ENCODE measurements at places on chromosomes 7 and 10.

GRCh38 chr7:67550801-67551436, 554.3 kb downstream of the TYW1 start:
- DNase-seq = no peak

DNA sequence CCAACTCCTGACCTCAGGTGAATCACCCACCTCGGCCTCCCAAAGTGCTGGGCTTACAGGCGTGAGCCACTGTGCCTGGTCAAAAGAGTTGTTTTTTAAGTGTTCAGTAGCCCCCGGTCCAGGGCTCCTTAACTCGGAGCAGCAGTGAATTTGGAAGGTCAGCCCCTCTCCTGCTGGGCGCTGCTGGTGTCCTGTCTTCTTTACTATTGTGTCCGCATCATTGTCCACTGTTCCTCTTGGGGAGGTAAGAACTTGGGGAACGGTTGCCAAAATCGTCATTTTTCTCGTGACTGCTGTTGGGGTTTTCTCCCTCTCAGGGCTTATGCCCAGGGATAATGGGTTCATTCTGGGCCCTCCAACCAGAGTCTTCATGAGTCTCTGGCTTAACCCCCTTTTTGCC, 46.7 kb downstream of the CAMK1D start:
- DNase-seq = no peak

GRCh38 chr7:129728875-129729467, 117.5 kb downstream of the NRF1 start:
- no peak for DNase-seq

DNA sequence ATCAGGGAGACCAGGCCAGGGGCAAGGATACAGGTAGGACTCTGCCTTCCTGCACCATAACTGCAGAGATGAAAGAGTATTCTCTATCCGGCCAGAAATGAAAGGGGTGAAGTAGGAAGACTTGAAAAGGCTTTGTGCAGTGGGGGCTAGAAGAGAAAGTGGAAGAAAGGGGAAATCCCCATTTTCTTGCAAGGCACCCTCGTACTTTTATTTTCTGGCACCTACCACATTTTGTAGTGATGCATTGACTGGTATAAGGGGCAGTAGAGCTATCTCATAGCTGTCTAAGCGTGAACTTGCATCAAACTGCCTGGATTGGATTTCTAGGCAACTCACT, 752 bp upstream of the CAMK2G start:
- no peak for DNase-seq

- no peak for DNase-seq
Observed at GRCh38 chr10:125023255-125023654, 81.3 kb downstream of the ZRANB1 start.
